ENCODE measurements at places on chromosomes 12 and 14.

GRCh38 chr14:69665631-69666030 lies 54.2 kb downstream of the SUSD6 start:
- no peak for DNase-seq

DNA sequence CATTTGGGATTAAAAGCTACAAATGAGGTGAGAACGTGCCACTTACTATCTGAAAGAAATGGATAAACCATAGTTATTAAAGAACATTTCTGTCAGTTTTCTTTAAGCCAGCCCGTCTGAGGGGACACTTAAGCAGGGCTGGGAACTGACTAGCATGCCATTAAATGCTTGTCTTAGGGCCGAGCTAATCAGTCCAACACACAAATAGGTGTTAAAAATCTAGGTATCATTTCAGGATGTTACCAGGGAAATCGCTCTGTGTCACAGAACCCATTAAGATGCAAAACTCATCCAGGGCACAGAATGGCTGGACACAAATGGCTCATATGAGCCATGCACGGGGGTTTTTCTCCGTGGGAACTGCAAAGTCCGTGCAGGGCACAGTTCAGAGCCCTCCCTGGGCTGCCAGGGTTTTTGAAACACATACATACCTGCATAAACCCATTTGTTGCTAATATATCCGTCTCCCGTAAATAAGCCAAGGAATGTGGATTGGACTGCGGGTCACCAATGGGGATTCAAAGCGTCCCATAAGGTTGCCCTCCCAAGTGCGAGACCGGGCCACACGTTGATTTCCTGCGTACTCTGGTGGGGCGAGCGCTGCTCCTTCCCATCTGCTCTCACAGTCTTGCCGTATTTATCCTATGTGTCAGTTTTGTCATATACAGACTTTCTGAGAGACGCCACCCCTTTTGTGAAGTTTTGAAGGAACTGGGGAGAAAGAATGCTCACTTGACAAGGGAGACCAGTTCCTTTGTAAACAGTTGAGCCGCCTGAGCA lies 5.4 kb upstream of the GSC start:
- DNase-seq, result no peak

GRCh38 chr12:11825278-11825677 lies 175.8 kb downstream of the ETV6 start:
- no peak for DNase-seq

GRCh38 chr12:29563636-29564035 lies 66.2 kb upstream of the OVCH1 start:
- DNase-seq, result no peak

GRCh38 chr12:94228488-94228907 lies 80.1 kb downstream of the PLXNC1 start:
- DNase-seq, result no peak

- DNase-seq, result no peak
Observed at GRCh38 chr14:77375973-77376770, 722 bp downstream of the TMED8 start.

DNA sequence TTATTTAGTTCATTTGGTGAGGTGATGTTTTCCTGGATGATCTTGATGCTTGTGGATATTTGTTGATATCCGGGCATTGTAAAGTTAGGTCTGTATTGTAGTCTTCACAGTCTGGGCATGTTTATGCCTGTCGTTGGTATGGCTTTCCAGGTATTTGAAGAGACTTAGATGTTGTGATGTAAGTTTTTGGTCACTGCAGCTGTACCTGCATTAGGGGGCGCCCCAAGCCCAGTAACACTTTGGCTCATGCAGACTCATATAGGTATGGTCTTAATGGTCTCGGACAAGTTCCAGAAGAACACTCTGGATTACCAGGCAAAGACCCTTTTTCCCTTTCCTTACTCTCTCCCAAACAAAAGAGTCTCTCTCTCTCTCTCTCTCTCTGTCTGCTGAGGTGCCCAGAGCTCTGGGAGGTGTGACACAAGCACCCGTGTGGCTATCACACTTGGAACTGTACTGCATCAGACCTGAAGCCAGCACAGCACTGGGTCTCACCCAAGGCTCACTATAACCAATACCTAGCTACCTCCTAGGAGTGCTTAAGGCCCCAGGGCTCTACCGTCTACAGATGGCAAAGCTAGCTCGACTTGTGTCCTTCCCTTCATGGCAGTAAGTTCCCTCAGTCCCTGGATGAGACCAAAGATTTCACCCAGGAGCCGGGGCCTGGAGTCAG lies 425.8 kb upstream of the ATXN7L3B start:
- DNase-seq, result no peak

DNA sequence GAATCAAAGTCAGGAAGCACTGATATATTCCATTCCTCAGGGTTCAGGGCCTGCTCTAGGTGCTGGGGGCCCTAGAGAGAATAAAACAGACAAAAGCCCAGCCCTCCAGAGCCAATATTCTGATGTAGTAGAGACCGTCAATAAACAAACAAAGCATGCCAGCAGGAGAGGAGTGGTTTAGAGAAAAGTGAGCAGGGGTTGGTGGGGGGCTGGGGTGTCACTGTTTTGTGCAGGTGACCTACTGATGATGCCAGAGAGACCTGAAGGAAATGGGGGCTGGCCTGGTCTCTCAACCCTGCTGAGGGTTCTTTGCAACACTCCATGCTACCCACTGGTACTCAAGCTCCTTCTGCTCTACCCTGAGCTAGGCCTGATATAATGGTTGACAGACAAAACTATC lies 26.5 kb downstream of the IL26 start:
- no peak for DNase-seq

- peak; percentile 17 for DNase-seq
Observed at GRCh38 chr12:57086493-57087009, 2.4 kb upstream of the NAB2 start.

DNA sequence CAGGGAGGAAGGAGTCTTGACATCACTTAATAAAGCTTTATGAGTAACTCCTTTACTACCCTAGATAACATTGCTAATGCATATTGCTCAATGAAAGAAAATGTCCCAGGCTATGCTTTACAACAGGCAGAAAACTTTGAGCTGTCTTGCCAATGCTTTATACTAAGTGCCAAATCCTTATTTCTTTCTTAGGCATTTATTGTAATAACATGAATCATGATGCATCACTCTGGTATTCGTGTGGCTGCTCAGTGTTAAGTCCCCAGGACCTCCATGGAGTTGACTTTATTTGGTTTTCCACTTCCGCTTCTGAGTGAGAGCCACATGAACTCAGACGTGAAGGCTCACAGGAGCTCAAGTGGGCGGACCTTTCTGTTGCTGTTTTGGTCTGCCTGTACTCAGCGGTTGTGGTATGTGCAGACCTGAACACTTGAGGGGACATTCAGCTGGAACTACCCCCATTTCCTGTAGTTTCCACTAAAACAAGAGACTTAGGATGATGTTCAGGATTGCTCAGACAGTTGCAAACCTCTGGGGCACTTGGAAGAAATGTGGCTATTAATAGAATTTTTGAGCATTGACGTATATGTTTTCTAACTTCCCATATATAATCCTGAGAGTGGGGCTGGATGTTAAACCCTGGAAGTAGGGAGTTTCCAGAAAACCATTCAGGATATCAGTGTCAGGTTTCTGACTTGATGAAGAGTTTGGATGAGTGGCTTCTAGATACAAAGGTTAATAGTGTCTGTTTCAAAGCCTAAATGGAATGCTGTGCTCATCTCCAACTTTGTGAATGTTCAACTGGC lies 258.6 kb downstream of the MSRB3 start:
- no peak for DNase-seq

DNA sequence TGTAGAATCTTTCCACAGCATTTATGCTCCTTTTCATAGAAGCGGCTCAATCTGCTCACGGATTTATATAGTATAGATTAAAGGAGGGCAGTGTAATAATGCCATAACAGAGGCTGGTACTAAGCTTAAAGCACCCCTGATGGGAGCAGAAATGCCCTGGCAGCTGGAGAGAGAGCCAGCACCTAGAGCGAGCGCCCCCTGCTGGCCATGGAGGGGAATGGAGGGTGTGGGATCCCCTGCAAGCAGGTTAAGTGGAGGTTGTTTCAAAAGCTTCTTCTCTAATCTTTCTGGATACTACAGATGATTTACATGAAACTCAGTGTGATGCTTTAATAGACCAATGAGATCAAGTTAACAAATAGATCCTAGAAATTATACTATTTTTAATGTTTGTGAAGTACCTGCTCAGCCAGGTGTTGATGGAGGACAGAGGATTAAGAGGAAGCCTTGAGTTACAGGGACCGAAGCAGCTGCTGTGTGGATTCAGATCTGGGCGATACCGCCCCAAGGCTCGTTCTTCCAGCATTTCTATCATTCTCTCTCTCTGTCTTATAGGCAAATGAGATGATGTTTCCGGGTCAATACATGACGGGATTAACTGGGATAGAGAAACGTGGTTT lies 1519.3 kb upstream of the TMEM132C start:
- no peak for DNase-seq

- no peak for DNase-seq
Observed at GRCh38 chr14:106788534-106788933, 1262.2 kb downstream of the TMEM121 start.

- no peak for DNase-seq
Observed at GRCh38 chr12:83092606-83093005, 405.9 kb downstream of the TMTC2 start.

DNA sequence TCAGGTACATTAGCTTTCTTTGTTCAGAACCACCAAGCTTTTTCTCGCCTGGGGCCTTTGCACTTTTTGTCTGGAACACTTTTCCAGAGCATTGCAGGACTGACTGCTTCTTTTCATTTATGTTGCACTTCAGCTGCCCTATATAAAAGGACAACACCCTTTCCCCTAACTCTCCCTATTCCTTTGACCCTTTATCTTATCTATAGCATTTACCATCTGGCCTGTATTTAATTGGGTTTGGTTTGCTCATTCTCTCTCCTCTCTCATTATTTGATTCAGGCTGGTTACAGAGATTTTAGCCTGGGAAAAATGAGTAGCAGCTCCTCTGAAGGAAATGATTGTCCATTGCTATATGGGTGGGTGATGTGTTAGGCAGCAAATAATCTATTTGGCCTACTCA lies 165.4 kb downstream of the KICS2 start:
- no peak for DNase-seq

DNA sequence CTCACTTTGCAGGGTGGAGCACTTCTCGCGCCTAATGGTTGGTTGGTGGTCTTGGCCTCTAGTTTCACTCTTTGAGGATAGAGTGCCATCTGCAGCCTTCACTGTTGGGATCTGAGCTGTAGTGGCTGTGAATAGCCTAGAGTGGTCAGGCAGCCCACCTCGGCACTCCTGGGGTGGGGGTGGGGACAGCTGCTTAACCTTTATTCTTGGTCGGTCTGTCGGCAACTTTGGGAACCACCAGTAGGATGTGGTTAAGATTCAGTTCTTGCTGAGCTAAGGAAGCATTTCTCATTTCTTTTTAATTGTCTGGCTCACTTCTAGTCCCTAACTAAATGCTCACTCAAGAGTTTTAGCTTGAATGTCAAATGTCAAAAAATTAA lies 21.1 kb downstream of the TMBIM6 start:
- DNase-seq, result no peak

DNA sequence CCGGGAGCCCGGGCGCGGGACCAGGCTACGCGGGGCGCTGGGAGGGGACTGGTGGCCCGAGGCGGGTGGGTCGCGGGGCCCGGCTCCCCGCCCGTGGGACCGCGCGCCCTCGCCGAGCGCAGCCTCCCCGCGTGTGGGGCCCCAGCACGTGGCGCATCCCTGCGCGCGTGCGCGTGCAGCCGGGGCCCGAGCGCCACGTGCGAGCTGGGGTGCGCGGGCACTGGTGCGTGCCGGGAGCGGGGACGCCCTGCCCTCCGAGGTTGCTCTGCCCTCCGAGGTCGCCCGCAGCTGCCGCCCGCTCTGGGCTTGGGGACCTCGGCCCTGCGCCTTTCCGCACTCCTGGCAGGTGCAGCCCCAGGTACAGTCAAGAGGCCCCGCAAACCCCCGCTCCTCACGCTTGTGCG lies 365 bp upstream of the CCDC88C start:
- DNase-seq, result peak; percentile 80

- no peak for DNase-seq
Observed at GRCh38 chr14:101068313-101069227, 165.0 kb upstream of the RTL1 start.

DNA sequence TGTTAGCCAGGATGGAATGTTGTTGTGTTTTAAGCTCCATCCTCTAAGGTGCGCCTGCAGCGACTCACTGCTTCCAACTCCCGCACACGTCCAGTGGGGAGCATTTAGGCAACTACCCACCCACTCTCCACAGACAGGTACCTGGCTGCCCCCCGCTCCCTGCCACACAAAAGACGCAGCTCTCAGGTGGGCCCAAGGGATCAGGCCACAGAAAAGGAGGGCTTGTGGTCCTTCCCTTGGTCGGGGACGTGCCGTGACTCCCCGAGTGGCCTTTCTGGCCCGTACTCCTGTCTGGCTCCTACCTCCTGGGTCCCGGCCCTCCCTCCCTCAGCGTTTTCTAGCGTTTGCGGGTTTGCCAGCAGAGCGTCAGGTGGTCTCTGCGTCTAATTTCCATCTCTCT lies 16.2 kb downstream of the TEDC1 start:
- no peak for DNase-seq

GRCh38 chr12:98109266-98109665 lies 406.1 kb upstream of the TMPO start:
- no peak for DNase-seq

- DNase-seq, result no peak
Observed at GRCh38 chr12:105384916-105385535, 54.5 kb downstream of the C12orf75 start.

DNA sequence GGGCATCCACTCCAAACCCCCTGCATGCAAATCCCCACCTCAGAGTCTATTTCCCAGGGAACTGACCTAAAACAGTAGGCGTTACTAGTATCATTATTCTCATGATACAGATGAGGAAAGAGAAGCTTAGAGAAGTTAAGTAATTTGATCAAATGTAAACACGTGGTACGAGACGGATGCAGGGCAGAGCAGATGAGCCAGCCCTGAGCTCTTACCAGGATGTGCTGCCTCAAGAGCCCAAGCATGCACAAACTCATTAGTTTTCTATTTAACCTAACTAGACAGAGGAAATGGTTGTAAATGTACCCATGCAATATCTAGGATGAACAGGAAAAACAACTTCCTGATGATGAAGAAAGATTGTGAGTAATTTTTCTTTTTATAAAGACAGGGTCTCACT lies 173.3 kb upstream of the RASSF8 start:
- no peak for DNase-seq

- DNase-seq, result no peak
Observed at GRCh38 chr12:131573631-131574394, 137.1 kb upstream of the SFSWAP start.

- DNase-seq, result no peak
Observed at GRCh38 chr12:50220363-50220995, 53.3 kb upstream of the CERS5 start.

- peak; percentile 40 for DNase-seq
Observed at GRCh38 chr14:95609398-95609990, 74.6 kb downstream of the GLRX5 start.

Data from NCI-H774 (cell line).